Muscle of back (tissue), 13 donors: ENCODE measurements at places on chromosomes 2 and 18. TPM values are rescaled to one million over a fixed set of nuclear protein-coding genes. Genes with fewer than 3 reads are reported as not detected.

Gene MYO5B
- polyA plus RNA-seq, result 1.1 TPM

Gene KDSR
- polyA plus RNA-seq, result 28.0 TPM

Gene ATP8B1
- polyA plus RNA-seq, result 3.6 TPM

Gene GKN1
- not detected for polyA plus RNA-seq

Gene SS18
- 56.7 TPM for polyA plus RNA-seq

Gene FNDC4
- polyA plus RNA-seq, result 13.6 TPM

- DNase-seq, result no peak
Measured at GRCh38 chr2:53635694-53636093, 131.9 kb upstream of the CHAC2 start.

GRCh38 chr18:74836296-74837139, 238.8 kb downstream of the ZNF407 start:
- DNase-seq, result peak; percentile 24

GRCh38 chr2:11578986-11579774, 45.3 kb downstream of the GREB1 start:
- DNase-seq, result no peak

GRCh38 chr18:61201511-61201910, 131.7 kb upstream of the CDH20 start:
- peak; percentile 39 for DNase-seq

- no peak for DNase-seq
Measured at GRCh38 chr2:144516411-144516980, 3.4 kb downstream of the ZEB2 start.

DNA sequence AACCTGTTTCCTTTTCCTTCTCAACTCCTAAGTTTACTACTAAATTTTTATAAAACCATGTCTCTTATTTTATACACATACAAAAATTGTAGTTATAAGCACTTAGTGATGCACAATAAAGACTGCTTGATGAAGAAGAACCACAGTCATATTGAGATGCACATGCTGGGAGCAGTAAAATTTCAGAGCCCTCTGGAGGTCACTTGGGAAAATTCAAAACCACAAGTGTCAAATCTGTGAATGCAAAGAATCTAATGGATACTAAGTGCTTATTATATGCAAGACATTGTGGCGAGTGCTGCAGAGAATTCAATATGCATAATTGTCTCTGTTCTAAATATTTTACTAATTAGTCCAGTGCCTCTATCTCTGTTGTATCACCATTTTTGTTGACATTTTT, 180.5 kb downstream of the VWC2L start:
- DNase-seq, result no peak

- DNase-seq, result peak; percentile 10
Measured at GRCh38 chr2:207662203-207662602, 37.0 kb upstream of the METTL21A start.

GRCh38 chr2:186979439-186980116, 130.6 kb upstream of the ZSWIM2 start:
- DNase-seq, result no peak

- DNase-seq, result no peak
Measured at GRCh38 chr2:80737047-80737446, 432.5 kb upstream of the LRRTM1 start.

DNA sequence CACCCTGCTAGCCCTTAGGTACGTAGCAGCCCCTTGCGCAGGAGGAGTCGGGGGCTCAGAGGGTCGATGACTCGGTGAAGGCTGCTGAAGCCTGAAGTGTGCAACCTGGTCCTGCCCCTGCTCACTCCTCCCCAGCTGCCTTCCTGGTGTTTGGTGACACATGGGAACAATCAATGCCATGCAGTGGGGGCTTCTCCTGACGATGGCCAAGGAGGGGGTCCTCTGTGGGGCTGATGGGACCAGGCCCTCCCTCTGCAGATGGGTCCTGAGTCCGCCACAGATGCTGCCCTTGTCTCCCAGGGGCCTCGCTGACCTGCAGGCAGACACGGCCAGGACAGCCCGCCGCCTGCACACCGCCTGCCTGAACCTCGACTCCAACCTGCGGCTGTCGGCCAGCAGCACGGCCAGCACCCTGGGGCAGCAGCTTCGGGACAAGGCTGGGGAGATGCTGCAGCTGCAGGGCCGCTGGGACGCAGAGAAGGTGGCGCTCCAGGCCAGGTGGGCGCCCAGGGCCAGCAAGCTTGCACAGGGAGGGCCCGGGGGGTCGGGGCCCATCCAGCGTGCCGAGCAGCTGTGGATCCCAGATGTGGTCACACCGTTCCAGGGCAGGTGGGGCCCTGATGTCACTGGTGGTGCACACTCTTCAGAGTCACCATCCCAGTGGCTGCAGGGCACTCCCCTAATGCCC, 24.6 kb downstream of the CROCC2 start:
- no peak for DNase-seq
